ENCODE measurements at places on chromosomes 3 and 15.

DNA sequence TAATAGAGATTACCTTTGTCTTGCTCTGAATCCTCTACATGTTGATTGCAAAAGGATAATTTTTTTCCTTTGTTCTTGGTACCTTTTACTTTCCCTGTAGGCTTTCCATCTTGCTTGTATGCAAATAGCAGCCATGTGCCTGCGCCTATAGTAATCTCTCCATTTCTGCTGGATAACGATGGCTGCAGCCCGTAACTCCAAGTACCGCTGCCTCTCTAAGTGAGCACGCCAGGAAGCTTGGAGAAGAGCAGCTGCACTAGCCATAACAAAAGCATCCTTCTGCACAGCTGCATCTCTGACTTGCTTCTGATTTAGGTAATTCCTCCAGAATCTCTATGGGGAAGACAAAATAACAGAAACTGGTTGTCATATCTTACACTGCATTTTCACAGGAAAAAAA, 89.3 kb downstream of the NR2E3 start:
- DNase-seq: no peak

DNA sequence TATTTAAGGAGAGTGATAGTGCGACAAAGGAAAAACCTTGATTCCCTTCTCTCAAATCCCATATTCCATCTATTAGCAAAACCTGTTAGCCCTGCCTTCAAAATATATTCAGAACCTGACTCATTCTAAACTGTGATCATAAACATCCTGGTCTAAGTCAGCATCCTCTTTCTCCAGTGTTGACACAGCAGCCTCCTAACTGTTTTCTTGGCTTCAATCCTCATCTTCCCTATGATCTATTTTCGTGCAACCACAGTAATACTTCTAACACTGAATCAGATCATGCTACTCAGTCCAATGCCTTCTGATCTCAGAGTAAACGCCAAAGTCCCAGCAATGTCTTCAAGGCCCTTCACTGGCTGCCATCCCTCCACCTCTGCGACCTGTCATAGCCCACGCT, 785.1 kb downstream of the EDEM1 start:
- DNase-seq: no peak

DNA sequence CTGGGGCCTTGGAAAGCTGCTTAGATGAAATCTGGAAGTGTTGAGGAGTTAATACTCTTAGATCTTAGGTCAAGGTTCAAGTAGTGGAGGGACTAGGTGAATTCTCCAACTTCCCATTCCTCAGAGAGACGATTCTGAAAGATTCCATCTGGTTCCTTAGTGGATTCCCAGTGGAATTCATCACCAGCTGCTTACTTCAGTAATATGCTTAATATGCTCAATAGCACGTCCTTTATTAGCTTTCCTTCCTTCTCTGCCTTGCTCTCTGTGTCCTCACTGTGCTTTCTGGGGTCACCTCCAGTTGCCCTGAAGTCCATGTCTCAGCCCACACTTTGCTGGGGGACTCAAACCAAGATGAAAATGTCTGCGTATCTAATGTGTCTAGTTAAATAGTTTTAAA, 31.0 kb downstream of the CEP63 start:
- no peak for DNase-seq

- no peak for DNase-seq
These were observed 92.2 kb downstream of the P2RY1 start for GRCh38 chr3:152927131-152927530.

GRCh38 chr3:126103121-126104027, 19.4 kb upstream of the SLC41A3 start:
- no peak for DNase-seq

GRCh38 chr15:43144512-43144911, 11.1 kb downstream of the TMEM62 start:
- DNase-seq: no peak

DNA sequence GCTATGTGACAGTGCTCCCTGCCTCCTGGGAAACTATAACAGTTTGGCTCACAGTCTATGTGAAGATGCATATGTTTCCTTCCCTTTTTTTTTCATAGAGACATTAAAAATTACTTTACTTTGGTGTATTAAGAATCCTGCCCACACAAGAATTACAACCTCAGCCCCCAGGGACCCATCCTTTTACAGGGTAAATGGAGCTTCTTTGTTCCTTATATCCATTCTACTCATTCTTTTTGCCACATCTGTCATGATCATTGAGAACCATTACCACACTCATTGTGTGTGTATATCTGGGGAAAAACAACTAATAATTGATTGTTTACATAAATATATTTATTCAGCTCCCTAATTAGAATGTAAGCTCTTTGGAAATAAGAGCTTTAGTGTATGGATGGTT, 157.4 kb downstream of the SSR3 start:
- DNase-seq: no peak

- no peak for DNase-seq
These were observed 1.7 kb upstream of the PLCB2 start for GRCh38 chr15:40309344-40309862.

- DNase-seq: no peak
These were observed 6.0 kb upstream of the KCTD6 start for GRCh38 chr3:58485801-58486435.

DNA sequence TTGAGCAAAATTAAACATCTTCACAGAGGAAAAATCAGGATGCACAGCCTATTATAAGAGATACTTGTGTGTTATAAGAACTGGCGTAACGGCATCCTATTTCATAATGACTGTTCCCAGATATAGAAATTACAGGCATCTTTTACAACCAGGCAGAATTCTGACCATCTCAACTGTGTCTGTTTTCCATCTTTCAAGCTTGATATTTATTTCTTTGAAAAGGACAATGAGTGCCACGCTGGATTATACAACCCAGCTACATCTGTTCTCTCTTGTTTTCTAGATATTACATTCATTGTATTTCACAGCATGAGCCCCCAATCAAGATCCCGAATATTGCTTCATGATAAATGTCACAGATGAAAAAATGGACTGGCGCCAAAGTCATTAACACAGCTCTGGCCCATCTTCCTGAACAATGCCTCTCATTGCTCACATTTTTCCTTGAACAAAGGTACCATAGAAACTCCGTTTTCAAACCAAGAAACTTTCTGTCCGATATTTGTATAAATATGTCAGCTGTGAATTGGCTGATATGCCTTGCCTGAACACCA, 420.6 kb downstream of the TBL1XR1 start:
- no peak for DNase-seq

GRCh38 chr15:76932135-76932966, 802 bp downstream of the RCN2 start:
- no peak for DNase-seq

GRCh38 chr3:196251918-196252317, 35.6 kb downstream of the SLC51A start:
- DNase-seq: no peak

DNA sequence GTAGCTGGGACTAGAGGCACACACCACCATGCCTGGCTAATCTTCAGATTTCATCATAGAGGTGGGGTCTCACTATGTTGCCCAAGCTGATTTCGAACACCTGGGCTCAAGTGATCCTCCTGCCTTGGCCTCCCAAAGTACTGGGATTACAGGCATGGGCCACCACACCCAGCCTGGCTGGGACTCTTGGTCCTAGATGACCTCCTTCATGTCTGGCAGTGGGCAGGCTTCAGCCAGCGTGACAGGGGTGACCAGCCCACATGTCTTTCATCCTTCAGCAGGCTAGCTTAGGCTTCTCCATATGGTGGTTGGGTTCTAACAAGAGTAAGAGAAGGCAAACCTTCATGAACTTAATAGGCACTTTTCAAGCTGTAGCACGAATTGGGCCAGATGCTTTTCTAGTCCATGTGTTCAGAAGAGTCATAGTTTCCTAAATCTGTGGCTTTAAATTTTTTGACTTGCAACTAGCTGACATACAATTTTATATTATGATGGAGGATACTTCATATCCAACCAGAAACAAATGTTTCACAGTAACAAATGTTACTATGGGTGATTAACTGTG, 7.6 kb downstream of the GPD1L start:
- DNase-seq: no peak

DNA sequence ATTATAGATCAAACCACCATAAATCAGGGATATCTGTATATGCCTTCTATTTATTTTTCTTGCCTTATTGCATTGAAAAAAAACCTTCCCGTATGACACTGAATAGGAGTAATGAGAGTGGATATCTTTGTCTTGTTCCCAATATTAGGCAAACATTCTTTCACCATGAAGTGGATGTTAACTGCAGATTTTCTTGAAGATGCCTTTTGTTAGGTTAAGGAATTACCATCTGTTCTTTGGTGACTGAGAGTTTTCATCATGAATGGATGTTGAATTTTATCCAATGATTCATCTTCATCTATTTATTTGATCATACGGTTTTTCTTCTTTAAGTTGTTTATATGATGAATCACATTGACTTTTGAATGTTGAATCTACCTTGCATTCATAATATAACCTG, 47.1 kb upstream of the MECOM start:
- no peak for DNase-seq

GRCh38 chr3:44954962-44955361, 21.0 kb downstream of the ZDHHC3 start:
- no peak for DNase-seq

DNA sequence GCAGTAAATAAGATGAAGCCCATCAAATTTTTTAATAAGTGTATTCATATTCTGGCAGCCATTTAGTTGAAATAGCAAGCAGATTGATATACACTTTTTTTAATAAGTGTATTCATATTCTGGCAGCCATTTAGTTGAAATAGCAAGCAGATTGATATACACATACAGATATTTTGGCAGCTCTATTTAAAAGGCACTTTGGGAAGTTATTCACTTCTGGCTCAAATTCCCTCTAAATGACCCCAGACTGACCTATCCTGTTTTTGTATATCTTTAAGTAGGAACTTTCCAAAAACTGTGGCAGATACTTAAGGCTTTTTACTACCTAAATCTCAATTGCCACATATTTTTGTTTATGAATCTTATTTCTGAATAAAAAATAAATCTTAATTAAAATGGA, 122.3 kb downstream of the PLD1 start:
- no peak for DNase-seq

- DNase-seq: no peak
These were observed 269.0 kb upstream of the TBC1D5 start for GRCh38 chr3:18011387-18011786.

DNA sequence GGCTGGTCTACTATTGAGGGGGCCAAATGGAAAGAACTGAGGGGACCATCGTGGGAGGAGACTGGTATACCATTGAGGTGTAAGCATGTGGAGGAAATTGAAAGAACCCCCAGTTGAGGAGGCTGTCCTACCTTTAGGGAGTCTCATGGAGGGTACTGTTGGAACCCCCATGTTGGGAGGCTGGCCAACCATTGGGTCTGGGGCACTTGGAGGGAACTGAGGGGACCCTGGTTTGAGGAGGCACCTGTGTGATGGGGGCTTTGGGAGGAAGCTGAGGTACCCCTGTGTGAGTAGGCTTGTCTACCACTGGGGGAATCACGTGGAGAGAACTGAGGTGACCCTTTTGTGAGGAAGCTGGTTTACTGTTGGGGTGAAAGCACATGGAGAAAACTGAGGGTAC, 157.5 kb downstream of the FBLN2 start:
- no peak for DNase-seq

DNA sequence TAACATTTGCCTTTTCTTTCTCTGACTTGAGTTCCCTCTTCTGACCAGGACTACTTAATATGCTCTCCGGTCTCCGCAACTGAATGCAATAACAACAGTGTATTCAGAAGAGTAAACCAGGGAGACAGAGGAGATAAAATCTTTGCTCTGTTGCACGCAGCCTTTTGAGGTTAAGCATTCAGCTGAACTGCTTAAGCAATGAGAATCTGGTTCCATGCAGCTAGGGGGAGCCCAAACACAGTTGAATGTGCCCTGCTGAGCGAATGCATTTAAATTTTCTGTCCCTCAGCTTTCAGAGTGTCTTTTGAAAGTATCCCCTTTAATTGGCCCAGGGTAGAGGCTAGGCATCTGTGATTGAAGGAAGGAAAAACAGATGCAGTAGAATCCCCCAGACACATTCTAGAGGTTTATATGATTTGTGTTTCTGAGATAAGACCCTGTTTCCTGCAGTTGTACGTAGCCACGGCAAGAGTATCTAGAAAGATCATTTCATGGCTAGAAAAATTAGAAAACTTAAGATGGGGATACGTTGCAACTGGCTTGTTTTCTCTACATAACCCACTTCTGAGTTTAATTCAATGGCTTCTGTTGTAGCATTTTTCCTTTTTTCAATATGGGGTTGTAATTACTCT, 309.6 kb downstream of the TUSC7 start:
- DNase-seq: no peak

DNA sequence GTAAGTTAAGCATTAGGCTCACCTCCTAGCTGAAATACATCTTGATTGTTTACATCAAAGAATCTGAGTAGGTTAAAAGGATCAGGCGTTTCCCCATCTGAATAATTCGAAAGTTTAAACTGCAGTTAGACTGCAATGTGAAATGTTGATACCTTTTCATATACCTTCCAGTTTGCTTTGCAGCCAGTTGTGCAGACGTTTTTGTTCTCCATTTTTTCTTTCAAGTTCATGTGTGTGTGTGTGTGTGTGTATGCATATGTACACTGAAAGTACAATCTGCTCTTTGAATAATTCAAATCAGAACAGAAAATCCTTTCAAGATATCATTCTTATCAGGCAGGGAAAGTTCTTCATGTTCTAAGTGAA, 2.9 kb downstream of the ITPR1 start:
- DNase-seq: no peak

- DNase-seq: no peak
These were observed 326.5 kb upstream of the ZNF717 start for GRCh38 chr3:76111808-76112207.

DNA sequence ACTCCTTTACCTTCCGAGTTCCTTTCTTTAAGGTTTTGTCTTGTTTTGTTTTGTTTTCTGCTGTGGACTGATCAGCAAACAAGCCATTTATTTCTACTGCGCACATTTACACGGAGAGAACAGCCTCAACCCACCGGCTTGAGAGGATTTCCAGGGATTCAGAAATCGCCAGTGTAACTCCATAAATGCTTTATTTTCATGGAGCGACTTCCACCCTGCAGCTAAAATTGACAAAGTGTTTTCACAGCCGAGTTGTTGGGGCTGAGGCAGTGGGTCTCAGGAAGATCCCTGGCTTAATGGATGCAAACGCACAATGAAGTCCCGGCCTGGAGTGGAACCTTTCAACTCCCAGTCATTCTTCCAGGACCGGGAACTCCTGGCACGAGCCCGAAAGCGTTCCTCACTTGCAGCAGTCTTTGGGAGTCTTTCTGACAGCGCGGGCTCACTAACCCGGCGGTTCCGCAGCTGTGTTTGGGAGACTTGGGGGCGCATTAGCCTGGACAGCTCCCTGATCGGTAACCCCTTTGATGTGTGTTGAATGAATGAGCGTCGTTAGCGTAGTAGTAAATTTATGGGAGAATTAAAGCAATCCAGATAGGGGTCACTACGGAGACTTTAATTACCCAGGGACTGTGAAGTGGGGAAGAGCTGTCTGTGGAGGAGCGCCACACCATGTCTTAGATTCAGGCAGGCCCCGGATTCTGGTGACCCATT, 785 bp upstream of the MYRIP start:
- no peak for DNase-seq

GRCh38 chr15:32636908-32637567, 4.5 kb upstream of the SCG5 start:
- no peak for DNase-seq

DNA sequence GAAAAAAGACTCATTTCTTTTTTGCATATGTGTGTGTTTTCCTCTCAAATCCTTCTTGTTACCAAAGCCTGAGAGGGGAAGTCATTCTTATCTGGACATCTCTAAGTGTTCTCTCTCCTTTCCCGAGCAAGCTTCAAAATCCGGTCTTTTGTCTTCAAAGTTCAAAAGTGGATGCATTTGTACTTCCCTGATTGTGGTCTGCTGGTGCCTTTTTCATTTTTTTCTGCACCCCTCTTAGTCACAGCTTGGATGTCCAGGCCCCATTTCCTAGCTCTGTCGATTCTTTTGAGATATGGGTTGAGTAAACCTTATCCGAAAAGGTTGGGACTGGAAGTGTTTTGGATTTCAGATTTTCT, 34.8 kb downstream of the EHD4 start:
- DNase-seq: no peak
